ENCODE measurements at places on chromosomes 6 and 20.

GRCh38 chr6:107473660-107474059, 14.3 kb upstream of the PDSS2 start:
- DNase-seq: no peak

DNA sequence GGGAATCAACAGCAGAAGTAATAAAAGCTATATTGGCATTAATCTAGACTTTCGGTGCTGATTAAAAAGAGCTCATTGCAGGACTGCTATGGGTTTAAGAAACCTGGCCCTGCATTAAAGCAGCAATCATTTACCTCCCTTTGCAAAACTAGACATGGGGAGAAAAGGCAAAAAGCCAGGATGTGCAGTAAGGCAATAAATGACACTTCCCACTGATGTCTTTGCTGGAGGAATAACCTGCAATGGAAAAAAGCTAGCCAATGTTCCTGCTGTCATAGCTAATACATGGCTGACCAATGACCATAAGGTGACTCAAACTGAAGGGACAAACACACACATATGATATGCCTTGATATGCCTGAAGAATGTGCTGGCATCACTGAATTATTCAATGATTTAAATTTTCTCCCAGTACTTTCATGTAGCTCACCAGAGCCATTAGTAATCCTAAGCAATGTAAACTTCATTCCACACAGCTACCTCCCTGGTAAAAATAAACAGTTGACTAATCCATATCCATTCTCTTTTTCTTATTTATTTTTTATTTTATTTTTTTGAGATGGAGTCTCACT, 8.7 kb downstream of the DNAAF9 start:
- no peak for DNase-seq

- no peak for DNase-seq
Observed at GRCh38 chr6:130967502-130968445, 95.3 kb downstream of the EPB41L2 start.

DNA sequence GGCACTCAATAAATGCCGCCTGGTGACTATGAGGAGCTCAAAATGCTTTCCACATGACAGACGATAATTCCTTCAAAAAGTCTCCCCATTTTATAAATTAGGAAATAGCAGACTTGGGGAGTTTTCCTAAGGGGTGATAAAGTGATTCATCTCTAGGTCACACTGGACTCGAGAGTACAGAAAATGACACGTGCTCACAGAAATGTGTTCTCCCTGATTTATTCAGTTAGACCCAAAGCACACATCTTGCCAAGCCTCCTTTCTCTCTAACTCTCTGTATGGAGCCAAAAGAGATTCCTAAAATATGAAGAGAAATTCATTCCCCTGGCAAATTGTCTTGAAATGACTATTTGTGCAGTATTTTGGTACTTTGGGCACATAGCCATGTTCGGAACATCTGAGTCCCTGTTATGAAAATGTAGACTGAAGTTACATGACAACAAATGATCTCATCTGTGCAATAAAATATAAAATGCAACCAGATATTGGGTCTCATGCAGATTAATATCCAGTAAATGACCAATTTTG, 381.1 kb downstream of the TFAP2B start:
- DNase-seq: no peak

- DNase-seq: no peak
Observed at GRCh38 chr6:153801917-153802316, 237.1 kb upstream of the OPRM1 start.

- DNase-seq: no peak
Observed at GRCh38 chr20:64256282-64256935, 861 bp downstream of the PCMTD2 start.

DNA sequence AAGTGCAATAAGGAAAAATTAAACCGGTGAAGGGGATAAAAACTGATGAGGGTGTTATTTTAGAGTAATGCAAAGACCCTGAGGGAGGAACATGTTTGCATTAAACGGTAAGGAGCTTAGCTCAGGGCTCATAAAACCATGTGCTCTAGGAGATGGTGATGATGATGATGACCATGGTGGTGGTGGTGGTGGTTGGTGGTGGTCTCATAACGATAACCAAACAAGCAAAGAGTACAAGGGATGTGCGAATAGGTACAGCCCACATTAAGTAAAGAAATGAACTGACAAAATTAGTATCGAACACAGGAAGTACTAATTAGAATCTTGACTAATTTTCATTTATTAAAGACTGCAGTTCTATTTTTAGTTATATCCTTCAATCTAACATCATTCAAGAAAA, 139.1 kb downstream of the ATXN1 start:
- no peak for DNase-seq

DNA sequence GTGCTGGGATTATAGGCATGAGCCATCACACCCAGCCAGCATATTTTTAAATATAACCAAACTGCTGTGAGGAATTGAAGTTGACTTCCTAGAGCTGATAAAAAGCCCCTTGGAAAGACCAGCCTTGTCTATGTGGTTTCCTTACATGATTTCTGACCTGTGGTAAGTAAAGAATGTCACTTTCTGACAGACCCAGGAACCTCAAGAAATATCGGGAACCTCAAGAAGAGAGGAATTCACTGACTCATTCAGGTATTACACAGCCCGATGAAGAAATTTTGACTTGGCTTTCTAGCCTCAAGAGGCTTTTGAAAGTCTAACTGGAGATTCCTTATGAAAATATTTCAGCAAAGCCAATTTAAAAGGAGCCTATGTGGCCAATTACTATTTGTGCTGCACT, 71.8 kb downstream of the FOXF2 start:
- peak; percentile 55 for DNase-seq

GRCh38 chr6:72861935-72862432, 240.1 kb downstream of the KCNQ5 start:
- peak; percentile 44 for DNase-seq

- DNase-seq: no peak
Observed at GRCh38 chr20:57625978-57626377, 5.8 kb upstream of the ZBP1 start.

GRCh38 chr6:23308166-23308565, 738.8 kb downstream of the HDGFL1 start:
- no peak for DNase-seq

- DNase-seq: no peak
Observed at GRCh38 chr6:105611606-105612005, 208.7 kb upstream of the PREP start.

- no peak for DNase-seq
Observed at GRCh38 chr6:97097068-97098047, 172.8 kb downstream of the KLHL32 start.

- DNase-seq: no peak
Observed at GRCh38 chr6:22146931-22147701, 149.7 kb downstream of the PRL start.

DNA sequence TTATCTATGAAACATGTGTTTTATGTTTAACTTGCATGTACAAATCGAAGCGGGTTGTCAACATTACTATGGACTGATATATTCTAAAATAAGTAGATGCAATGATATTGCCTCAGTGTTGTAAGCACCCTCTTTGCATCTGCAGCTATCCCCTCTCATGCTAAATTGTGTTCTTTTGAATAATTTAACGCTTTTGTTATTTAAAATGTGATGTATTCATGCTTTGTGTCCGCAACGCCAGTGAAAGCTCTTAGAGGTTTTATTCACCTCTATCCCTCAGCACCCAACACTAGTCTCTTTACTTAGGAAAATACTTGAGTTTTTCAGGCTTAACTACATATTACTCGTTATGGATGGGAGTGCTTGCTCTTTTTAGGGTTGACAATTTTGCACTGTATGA, 173.7 kb upstream of the ID4 start:
- no peak for DNase-seq

- no peak for DNase-seq
Observed at GRCh38 chr20:45444050-45444449, 25.5 kb upstream of the WFDC2 start.

GRCh38 chr6:25457516-25457915, 178.3 kb downstream of the CARMIL1 start:
- DNase-seq: no peak

DNA sequence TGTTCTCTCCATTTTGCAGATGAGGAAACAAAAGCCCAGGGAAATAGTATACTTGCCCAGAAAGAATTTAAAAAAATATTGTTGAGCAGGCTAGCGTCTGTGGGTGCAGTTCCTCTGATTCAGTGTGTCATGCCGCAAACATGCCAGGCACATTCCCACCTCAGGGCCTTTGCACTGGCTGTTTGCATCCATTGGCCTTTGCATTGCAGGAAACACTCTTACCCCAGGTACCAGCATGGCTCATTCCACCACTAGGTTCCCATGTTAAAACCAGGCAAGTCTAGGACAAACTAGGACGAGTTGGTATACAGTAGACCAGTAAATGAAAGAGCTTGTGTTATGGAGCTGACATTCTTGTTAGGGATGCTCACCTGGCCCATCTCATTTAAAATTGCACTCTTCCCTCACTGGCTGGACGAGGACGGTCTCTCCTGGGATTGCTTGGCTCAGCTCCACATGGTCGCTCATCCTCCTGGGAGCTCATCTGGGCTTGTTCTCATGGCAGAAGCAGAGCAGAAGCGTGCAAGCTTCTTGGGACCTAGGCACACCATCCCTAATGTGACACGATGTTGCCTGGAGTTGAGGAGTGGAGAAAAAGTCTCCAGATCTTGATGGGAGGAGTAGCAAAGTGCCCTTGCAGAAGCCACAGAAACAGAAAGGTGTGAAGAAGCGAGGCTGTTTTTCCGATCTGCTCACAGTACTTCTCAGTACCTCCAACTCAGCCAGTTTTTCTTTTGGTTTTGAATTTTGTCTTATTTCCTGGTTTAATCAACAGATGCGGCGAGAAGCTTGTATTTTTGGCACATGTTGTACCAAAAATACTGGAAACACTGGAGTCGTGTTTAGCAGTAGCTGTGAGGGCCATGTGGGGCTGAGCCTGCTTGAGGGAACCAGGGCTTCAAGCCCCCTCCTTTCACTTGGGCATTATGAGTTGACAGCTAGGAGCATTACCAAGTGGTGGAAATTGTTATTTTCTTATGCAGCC, 13.9 kb downstream of the ZNF831 start:
- no peak for DNase-seq

DNA sequence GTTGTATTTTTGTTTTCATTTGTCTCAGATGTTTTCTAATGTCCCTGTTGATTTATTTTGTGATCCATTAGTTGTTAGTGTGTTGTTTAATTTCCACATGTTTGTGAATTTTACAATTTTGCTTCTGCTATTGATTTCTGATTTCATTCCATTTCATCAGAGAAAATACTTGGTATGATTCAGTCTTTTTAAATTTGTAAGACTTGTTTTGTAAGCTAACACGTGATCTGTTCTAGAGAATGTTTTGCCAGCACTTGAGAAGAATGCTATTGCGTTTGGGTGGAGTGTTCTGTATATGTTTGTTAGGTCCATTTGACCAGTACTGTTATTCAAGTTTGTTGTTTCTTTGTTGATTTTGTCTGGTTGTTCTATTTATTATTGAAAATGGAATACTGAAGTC, 53.9 kb downstream of the KIZ start:
- no peak for DNase-seq

GRCh38 chr20:4152696-4153235, 137.4 kb upstream of the RNF24 start:
- DNase-seq: no peak

- DNase-seq: no peak
Observed at GRCh38 chr6:2793534-2794151, 28.4 kb downstream of the WRNIP1 start.

- DNase-seq: no peak
Observed at GRCh38 chr20:21126581-21126870, 644 bp downstream of the KIZ start.

- peak; percentile 63 for DNase-seq
Observed at GRCh38 chr6:156828280-156828703, 51.1 kb downstream of the ARID1B start.

DNA sequence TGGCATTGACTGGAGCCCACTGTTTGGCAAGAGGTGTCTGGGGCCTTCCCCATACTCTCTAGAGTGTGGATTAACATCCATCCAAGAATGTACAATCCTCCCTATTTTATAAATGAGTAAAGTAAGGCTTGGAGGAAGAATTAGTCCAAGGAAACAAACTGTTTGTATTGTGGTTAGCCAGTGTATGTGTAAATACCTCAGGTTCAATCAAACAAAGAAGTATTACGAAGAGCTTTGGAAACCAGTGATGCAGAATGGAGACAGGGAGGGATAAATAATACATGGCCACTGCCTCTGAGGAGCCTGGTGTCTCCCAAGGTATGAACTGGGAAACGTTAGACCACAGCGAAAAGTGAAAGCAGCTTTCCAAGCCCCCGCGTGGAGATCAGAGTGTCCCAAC, 226.6 kb upstream of the RIN2 start:
- no peak for DNase-seq

DNA sequence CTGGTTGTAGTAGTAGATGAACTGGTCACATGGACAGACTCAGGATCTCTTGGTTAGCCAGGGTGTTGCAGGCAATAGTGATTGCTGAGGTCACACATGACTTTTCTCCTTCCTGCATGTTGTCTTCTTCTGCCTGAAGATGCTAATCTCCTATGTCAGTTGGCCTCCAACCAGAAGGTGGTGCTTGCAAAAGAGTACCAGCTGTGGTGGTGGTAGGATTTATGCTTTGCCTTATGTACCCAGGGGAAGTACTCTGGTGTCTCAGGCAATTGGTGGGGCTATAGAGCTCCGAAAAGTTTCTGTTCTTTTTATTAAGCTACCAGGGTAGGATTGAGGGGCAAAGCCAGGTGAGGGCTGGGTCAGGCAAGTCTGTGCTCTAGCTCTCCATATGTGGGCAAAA, 98.5 kb downstream of the CARMIL1 start:
- DNase-seq: no peak

DNA sequence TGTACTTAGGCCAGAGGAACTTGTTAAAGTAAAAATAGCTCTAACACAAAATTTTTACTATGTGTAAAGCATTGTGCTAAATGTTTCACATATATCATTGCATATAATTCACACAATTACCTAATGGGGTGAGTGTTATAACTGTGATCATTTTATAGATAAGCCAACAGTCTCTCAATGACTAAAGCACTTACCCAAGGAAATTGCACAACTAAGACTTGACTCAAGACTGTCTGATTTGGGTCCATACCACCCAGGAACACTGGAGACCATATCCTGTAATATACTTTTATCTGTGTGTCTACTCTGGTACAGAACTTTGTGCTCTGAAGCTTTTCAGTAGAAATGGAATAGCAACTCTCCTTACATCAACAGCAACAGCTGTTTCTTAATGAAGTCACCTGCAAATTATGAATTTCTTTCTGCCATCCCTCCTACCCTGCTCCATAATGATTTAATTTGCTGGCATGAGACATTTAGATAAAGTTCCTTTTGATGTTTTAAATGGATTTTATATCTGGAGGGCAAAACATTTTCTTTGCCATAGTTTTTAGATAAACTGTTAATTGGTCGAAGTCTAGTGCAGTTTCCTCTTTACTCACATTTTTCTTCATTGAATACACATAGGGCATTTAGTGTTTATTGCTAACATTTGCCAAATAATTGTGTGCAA, 47.5 kb downstream of the TSPYL4 start:
- DNase-seq: no peak

DNA sequence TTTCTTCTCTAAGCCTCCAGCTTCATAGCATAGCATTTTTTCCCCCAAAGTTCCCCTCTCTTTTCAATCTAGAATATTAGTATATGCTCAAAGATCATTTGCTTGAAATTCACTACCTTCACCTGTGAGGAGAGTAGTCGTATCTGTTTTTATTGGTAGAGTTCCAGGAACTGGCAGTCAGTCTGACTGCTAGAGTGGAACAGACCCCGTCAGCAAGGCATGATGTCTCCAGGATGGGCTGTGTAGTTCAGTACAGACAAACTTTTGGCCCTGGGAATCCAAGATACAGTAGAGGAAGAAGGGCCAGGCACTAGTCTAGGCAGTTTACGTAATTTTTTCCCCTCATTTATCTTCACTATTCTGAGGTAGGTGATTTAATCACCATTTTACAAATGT, 29.1 kb downstream of the RALY start:
- DNase-seq: no peak

- no peak for DNase-seq
Observed at GRCh38 chr6:84249724-84250123, 22.3 kb upstream of the CEP162 start.
